ENCODE measurements at places on chromosomes 4 and X.

- no peak for DNase-seq
These were observed 395.2 kb downstream of the SPOCK3 start for GRCh38 chr4:166838975-166839614.

GRCh38 chr4:161454860-161455259 is 708.9 kb downstream of the FSTL5 start:
- DNase-seq = no peak

GRCh38 chr4:186481998-186482790 is 73.2 kb downstream of the MTNR1A start:
- no peak for DNase-seq

DNA sequence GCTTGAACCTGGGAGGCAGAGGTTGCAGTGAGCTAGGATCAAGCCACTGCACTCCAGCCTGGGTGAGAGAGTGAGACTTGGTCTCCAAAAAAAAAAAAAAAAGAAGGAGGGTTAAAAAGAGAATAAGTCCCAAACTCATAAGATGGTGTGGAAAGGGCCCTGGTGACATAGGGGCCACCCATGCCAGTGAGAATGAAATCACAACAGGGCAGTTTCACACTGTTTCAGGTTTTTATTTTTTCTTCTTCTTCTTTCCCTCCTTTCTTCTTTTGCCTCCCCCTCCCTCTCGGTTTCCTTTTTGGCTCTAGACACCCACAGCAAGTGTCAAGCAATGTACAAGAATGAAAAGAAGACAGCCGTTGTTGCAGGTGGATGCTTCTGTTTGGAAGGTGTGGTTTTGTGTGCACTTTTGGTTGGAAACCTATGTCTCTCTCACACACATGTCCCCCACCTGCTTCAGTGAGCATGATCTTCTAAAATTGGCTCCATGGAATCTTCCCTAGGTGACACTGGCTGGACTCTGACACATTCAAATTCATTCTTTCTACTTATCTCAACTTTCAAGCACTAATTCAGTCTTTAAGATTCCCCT is 14.4 kb upstream of the TLR8 start:
- no peak for DNase-seq

GRCh38 chr4:126742048-126742447 is 890.7 kb upstream of the INTU start:
- no peak for DNase-seq

GRCh38 chrX:12779534-12779933 is 11.7 kb upstream of the PRPS2 start:
- no peak for DNase-seq

DNA sequence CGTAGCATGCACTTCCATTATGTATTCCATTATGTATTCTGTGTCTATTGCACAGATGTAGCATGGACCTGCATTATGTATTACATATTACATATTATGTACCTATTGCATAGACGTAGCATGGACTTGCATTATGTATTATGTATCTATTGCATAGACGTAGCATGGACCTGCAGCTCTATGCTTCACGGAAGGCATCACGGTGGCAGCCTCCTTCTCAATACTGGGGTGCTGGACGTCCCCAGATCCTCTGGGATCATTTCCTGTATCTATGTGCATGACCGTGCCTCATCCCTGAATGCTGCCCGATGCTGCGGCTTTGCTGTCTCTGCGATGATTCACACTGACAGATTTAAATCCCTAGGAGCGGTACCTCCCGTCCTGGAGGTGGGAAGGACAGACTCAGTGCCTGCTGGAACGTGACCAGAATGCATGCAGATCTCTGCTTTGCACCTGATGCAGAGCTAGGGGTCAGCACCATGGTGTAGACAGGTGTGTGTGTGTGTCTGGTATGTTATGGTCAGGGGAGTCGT is 317.5 kb downstream of the DHRSX start:
- DNase-seq = no peak

DNA sequence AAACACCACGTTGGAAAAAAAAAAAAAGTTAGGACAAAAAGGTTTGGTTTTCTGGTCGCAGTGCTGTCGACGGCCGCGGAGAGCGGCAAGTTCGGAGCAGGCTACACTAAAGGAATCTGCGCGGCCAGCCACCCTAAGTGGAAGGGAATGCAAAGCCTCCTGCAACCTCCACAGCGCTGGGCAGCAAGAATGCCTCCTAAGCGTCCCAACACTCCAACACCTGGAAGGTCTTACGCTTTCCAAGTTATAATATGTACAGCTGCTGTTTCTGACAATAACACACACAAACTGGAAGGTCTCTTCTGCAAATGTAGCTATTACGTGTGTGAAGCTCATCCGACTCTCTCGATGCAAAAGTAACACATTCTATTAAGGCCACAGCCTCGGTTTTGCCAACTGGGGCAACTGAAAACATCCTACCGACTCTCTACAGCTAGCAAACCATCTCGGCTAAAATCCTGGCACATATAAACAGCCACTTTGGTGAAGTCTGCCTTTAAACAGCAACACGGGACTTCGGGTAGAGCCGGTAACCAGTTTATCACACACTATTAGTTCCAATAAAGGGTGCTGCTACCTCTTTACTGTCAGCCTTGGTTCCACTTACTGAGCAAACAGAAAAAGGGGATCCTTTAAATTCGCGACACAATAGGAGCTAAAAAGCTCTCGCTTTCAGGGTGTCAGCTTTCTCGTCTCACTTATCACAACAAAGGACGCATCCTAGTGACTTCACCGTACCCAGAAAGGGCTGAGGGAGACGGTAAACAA is 895 bp downstream of the SMIM14 start:
- no peak for DNase-seq

DNA sequence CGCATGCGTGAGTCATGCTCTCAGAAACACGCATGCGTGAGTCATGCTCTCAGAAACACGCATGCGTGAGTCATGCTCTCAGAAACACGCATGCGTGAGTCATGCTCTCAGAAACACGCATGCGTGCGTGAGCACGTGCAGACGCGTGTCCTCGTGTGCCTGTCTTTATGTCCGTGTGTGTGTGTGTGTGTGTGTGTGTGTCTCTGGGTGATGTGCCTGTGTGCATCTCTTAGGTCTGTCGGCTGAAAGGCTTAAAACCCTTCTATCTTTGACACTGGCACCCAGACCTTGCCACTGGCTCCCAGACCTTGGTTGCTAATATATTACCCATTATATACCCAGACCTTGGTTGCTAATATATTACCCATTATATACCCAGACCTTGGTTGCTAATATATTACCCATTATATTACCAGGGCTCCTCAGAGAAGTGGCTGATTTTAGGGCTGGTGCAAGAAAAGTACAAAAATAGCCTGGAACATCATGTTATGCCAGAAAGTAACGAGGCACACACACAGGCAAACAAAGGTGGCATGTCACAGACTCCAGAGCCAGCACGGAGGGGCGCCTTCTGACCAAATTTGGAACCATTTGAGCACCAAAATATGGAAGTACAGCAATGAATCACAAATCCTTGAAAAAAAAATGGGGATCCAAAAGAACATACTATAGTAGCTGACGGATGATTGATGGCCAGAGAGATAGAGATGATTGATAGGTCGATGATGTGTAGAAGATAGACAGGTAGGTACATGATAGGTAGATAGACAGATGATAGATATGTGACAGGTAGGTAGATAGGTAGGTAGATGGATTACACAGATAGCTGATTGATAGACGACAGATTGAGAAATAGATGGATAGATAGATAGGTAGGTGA is 19.2 kb upstream of the ADRA2C start:
- DNase-seq = no peak

DNA sequence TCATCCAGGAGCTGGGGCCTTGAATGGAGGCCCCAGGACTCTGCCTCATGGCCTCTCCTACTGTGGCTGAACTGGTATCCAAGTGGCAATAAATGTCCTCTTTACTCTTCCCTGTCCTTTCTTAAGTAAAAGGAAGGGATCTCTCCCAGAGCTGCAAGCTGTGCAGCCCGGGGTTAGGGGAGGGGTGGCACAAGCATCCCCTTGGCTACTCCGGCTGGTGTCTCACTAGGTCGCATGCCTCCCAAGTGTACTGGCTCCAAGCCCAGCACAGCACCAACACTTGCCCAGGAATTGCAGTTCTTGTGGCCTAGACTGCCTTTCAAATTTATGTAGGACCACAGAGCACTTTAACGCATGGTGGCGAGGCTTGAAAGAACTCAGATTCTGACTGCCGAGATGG is 44.7 kb upstream of the MED14 start:
- no peak for DNase-seq

GRCh38 chrX:132271311-132271778 is 52.1 kb upstream of the RAP2C start:
- no peak for DNase-seq

DNA sequence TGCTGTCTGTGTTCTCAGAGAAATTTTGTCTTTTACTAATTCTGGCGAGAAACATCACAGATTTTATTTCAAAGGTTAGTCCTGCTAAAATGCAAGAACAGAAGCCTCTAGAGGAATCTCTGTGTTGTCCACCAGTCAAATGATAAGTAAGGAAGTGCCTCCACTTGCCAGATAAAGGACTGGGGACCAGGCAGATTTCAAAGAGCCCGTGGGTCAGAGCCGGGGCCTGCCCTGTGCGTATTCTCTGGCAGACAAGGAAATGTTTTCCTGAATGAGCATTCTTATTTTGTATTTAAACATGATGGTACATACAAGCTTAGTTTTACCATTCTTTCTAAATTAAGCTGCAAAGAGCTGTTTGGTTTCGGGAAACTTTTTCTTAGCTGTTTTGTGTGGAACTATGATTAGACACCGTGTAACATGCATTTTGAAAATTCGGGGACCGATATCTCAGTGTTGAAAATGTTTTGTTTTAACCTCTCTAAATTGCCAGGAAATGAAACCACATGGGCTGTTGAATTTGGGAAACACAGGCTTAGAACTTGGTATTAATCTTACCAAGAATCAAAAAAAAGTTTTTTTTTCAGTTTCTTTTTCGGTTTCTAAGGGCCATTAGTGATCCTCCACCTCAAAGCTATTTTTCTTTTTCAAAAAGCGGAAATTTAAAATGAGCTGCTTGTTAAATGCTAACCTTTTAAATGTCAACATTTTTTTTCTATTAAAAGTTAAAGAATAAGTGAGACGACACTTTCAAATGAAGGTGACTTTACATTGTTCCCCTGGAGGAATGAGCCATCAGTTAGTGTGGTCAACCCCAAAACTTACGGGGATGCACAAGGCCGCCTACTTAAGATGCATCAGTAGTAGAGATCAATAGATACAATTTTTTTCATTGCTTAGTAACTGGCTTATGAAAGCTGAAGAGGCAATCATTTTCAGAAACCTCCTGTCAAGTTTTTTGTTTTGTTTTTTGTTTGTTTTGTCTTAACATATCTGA is 89.6 kb upstream of the MTM1 start:
- DNase-seq = no peak

DNA sequence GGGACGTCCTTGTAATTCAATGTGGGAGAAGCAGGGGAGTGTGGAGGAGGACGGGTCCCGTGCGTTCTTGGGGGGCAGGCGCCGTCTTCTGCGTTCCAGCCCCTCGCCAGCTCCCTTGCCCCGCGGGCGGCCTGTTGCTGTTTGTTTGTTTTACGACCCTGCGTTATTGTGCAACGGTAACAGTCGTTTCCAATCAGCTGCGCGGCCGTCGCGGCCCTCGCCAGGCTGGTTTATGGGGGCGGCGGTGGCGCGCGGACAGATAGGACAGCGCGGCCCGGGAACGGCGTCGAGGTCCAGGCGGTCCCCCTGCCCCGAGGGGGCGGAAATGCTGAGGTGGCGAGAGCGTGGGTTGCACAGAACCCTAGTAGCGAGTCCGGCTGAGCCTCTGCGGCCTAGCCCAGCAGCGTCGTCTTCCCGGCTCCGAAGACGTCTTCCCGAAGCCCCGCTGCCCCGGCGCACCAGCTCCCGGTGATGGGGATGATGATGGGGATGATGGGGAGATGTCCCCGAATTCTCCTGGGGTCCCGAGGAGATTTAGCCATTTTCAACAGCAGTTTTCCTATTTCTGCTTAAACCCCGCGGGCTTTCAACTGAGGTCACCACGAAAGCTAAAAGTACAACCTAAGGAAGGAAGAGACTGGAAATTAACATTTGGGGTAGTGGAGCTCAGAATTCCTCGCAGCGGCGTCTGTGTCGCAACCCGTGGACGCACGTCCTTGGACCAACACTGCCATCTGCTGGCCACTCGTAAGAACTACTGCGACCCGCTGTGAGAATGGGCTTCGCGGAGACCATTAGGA is 4.8 kb downstream of the PDGFRA start:
- peak; percentile 76 for DNase-seq

DNA sequence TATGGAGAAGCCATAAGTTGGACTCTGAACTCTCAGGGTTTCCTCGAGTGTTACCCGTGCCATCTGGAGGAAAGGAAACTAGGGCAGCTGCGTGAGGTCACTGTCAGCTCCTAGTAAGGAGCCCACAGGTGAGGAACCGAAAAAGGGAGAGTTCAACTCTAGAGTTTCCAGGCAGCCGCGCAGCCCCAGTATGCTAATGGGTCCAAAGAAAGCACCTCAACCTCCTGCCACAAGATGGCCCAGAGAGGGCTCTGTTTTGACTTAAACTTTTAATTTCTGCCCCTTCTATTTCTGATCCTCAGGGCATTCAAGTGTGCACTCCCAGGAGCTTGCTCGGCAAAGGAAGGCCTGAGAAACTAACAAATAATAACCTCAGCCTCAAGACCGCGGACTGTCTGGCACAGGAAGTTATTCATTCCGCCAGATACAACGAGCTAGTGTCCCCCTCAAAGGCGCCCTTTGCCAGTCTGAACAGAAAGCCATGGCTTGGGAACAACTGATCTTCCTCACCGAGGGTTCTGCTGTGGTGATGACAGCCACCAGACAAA is 13.9 kb downstream of the SCARB2 start:
- DNase-seq = no peak
